ENCODE measurements at places on chromosomes 2 and 18. TPM values are rescaled to one million over a fixed set of nuclear protein-coding genes. Genes with fewer than 3 reads are reported as not detected.

SERPINB11 gene
- not detected for total RNA-seq

CPO gene
- total RNA-seq, result not detected

KCNJ3 gene
- not detected for total RNA-seq

TUBB8B gene
- not detected for total RNA-seq

- H3K27ac ChIP-seq, result no peak overlapping the region
- no peak for DNase-seq
- H3K4me3 ChIP-seq, result no peak overlapping the region
- no peaks in the 10 kb centered on the region for H3K4me1 ChIP-seq
- no peaks in the 10 kb centered on the region for H3K27me3 ChIP-seq
Measured at GRCh38 chr2:2930841-2931240, 446.8 kb downstream of the EIPR1 start.

GRCh38 chr18:46657115-46657955, at the start of gene LOXHD1:
Gene LOXHD1, minus strand, starts transcription at chr18:46657220. Its CDS starts 187 bp downstream, at chr18:46657033.
- peaks cover 30% of the 10 kb centered on the region for H3K27me3 ChIP-seq
- no peaks in the 10 kb centered on the region for H3K4me1 ChIP-seq
- DNase-seq, result no peak
- H3K4me3 ChIP-seq, result no peak within 1 kb of the TSS
- H3K27ac ChIP-seq, result no peak within 1 kb of the TSS

GRCh38 chr2:26572591-26572990, 68.6 kb downstream of the CIB4 start:
- peaks cover 2% of the 10 kb centered on the region for H3K4me1 ChIP-seq
- no peak for DNase-seq
- peaks cover 65% of the 10 kb centered on the region for H3K27me3 ChIP-seq
- no peak overlapping the region for H3K27ac ChIP-seq
- H3K36me3 ChIP-seq, result no peaks in the 10 kb centered on the region
- H3K4me3 ChIP-seq, result no peak overlapping the region

- DNase-seq, result no peak
- no peaks in the 10 kb centered on the region for H3K36me3 ChIP-seq
- H3K4me1 ChIP-seq, result no peaks in the 10 kb centered on the region
- H3K27ac ChIP-seq, result no peak overlapping the region
Measured at GRCh38 chr2:157061799-157062198, 195.7 kb upstream of the GALNT5 start.
